ENCODE measurements at places on chromosomes 6 and 20.

DNA sequence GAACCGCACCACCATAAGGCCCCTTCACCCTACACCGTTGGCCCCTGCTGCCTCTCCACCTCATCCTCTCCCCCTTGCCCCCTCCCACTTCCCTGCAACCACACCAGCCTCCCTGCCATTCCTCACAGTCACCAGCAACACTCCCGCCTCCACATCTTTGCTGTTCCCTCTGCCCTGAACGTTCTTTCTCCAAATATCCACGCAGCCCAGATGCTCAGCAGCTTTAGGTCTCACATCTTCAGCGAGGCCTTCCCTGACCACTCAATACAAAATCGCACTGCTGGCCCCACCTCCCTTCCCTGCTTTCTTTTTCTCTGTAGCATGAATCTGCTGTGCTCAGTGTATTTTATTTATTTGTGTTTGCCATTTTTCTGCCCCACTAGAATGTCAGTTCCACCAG is 20.5 kb downstream of the ITPR3 start:
- no peak for DNase-seq

GRCh38 chr20:49851231-49851705 is 38.6 kb downstream of the SLC9A8 start:
- DNase-seq = peak; percentile 77

DNA sequence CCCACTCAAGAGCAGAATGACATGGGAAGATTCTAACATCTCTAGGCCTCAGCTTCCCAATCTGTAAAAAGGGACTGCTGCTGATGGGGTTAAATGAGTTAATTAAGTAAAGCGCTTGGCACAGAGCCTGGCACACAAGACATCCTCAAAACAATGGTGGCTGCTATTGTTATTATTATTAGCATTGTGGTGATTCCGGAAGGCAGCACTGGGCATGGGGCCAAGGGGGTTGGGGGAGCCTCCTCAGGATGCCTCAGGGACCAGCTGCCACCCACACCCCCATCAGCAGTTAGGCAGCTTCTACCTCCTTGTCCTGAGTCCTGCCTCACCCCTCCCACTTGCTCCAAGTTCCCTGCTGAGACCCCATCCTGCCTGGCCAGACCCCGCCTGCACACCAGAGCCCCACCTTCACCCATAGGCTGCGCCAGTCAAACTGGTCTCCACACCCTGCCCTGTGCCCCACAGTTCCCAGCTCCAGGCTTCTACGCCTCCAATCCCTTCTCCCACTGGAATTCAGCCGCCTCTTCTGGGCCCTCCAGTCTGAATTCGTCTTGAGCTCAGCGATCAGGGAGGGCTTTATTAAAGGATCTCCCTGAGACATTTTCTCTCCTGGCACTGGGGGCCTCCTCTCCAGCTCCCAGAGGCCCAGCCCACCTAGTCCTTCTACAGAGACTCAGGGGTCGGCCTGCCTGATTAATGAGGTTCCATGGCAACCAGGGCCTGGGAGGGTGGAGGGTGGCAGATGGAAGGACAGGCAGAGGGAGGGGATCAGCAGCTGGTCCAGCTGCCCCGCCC is 1.5 kb downstream of the E2F1 start:
- no peak for DNase-seq

DNA sequence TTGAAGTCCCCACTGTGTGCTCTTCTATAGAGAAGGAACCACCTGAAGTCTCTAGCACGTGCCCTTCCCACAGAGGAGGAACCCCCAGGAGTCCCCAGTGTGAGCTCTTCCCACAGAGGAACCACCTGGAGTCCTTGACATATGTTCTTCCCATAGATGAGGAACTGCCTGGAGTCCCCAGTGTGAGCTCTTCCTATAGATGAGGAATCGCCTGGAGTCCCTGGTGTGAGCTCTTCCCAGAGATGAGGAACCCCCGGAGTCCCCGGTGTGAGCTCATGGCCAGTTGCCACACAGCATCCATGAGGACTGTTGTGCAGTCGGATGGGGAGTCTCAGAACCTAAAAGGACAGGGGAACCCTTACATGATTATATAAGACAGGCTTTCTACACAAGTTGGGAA is 158.1 kb upstream of the THBS2 start:
- DNase-seq = no peak

- no peak for DNase-seq
Observed at GRCh38 chr20:19423097-19423899, 210.9 kb downstream of the SLC24A3 start.

DNA sequence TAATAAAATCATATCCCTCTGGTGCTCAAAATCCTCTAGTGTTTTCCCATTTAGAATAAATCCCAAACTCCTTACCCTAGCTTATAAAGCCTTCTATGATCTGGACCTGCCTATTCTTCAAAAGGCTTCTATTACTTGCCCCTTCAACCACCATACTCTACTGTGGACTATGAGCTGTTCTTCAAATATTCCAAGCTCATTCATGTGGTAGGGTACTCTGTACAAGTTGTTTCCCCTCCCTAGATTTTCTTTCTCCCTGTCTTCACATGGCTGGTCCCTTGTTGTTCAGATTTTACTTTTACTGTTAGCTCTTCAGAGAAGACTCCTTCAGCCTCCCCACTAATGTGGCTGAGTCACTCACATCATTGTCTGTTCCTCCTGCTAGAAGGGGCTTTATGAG is 193.2 kb downstream of the OGFRL1 start:
- DNase-seq = no peak

DNA sequence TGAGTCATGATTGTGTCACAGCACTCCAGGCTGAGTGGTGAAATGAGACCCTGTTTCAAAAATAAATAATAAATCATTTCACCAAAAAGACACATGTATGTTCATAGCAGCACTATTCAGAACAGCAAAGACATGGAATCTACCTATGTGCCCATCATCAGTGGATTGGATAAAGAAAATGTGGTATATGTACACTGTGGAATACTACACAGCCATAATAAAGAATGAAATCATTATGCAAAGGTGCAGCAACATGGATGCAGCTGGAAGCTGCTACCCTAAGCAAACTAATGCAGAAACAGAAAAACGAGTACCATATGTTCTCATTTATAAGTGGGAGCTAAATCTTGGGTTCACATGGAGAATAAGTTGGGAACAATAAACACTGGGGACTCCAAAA is 33.1 kb downstream of the ZNF451 start:
- DNase-seq = no peak

- no peak for DNase-seq
Observed at GRCh38 chr6:100721256-100721655, 159.9 kb downstream of the ASCC3 start.

- DNase-seq = no peak
Observed at GRCh38 chr6:114277220-114277619, 65.6 kb downstream of the HS3ST5 start.

DNA sequence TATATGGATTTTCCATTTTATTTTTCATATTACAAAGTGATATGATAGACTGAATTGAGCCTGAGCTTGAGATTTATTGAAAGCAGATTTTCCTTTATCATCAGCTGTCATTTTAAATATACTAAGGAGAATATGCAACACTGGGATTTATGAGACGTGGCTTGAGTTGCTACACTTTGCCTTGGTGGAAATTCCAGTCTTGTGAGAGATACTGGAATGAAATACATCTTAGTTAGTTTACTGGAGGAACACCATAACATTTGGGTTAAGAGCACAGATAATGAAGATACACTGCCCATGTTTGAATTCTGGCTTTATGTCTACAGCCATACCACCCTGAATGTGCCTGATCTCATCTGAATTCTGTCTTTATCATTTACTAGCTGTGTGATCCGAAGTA is 86.5 kb upstream of the IFNGR1 start:
- no peak for DNase-seq

- DNase-seq = no peak
Observed at GRCh38 chr6:116471531-116471930, 10.4 kb downstream of the CALHM6 start.

DNA sequence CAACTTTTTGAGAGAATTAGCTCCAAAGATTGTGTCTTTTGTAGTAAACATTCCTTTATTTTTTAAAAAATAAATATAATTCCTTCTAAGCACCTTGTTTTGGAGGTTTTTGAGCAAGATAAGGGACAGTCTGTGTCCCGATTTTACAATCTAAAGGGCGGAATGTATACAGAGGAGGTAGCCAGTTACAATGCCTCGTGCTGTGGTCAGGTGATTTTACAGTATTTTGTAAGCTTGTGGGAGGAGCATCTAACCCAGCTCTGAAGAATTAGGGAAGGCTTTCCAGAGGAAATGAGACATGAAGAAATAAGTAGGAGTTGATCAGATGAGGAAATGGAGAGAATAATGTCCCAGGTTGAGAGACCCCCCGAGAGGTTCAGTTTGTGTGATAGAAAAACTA is 1.3 kb downstream of the HINT3 start:
- DNase-seq = peak; percentile 58

- no peak for DNase-seq
Observed at GRCh38 chr20:34232494-34233087, 8.6 kb upstream of the ASIP start.

GRCh38 chr6:151002491-151002935 is 137.0 kb downstream of the MTHFD1L start:
- DNase-seq = no peak

DNA sequence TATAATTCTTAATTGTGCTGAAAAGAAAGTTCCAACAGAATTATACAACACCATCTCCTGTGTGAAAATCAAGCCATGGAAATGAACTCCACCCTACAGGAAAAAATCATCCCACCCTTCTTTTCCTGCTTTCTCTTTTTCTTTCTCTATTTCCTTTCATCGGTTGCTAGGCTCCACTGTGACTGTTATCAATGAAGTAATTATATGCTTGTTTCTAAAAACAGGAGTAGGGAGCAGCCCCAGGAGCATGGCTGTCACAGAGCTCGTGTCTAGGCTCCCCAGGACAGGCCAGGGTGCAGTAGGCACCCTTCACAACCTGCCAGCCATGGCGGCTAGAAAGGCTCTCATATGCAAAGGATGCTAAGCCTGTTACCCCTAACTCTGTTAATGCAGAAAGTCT is 13.0 kb downstream of the MPC1 start:
- no peak for DNase-seq

DNA sequence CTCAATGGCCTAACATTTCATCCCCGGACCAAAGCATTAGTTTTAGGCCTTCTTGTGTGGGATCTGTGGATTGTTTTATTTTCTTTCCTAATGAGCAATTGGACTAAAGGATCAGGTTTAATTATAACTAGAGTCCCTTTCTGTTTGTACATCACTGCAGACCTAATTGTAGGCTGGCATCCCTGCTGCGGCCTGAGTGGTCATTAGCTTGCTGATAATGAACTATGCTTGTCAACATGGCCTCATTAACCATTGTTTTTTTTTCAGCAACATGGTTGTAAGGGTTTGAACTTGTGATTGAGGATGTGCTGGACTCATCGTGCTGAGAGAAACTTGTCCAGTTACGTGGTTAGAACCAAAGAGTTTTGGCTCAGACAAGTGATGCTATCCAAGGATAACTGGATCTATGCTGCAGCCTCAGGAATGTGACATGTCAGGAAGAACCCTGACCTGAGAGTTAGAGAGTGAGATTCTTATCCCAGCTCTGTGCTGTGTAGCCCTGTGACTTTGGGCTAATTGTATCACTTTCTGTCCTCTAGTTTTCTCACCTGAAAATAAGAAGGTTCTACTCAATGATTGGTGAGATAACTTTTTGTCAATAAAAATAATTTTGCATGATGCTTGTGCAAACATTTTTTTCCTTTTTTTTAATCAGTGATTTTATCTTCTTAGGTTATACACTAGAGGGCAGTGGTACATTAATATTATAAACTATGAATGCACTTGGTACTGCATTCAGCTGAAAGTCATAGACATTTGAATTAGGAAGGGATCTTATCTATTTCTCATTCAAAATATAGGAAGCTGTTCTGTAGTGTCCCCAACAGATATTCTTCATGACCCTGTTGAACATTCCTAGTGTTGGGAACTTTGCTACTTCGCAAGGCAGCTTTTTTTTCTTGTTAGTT is 140.9 kb downstream of the RNF144B start:
- no peak for DNase-seq

DNA sequence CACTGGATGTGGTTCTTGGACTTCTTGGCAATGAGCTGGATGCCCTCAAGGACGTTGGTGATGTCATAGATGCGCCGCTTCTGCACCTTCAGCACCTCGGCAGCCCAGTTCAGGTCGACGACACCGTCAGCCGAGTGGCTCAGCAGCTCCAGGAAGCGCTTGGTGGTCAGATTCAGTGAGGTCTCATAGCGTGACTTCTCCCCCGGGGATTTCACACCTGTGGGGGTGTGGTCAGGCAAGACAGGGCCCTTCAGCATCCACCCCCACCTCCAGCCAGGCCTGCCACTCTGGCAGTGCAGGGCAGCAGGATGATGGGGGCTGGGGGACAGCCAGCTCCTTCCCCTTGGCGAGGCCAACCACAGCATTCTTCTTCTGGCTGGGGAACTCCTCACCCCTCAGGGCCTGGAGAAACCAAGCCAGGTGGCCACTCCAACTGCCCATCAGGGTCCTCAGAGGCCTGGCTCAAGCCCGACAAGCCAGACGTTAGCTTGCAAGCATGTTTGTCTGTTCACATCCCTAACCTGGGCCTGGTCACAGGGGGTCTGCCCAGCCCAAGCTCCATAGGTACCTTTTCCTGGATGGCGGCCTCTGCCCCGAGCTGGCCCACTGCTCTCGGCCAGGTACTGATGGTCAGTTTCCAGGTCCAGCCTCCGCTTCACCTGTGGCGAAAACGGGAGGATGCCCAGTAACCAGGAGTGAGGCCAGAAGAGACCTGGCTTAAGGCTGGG is 5.7 kb upstream of the NECAB3 start:
- no peak for DNase-seq

DNA sequence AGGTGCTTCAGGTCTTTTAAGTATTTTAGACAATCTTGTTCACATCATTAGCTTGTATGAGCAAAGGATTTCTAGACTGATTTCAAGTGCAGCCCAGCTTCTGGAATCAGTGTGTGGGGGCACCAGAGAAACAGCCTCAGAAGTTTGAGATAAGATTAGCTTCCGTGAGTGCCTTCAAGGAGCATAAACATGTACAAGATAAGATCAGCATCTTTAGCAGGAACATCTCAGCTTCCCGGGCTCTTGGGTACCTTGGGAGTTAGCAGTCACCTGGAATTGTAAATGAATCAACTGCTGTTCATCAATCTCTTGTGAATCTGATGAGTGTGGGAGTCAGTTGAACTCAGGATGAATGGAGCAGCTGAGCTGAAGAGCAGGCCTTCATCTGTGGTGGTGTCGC is 12.0 kb upstream of the CITED2 start:
- no peak for DNase-seq

DNA sequence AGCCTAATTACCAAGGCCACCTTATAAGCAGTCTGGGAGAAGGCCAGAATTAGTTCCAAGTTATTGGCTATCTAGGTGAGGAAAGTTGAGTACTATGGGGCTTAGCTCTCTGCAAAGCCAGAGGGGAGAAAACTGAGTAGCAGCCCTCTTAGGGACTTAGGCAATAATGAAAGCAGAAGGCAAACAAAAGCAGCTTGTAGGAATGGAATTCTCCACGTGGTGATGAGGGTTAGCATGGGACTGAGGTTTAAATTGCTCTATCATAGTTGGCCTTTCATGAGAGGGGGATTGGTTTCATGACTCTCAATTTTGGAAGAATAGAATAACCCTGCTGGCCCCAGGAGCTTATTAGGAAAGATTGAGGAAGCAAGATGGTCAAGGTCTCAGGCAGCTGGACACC is 7.0 kb upstream of the UBE2J1 start:
- DNase-seq = no peak
